ENCODE measurements at places on chromosomes 5 and 9. TPM values are rescaled to one million over a fixed set of nuclear protein-coding genes. Genes with fewer than 3 reads are reported as not detected.

GRCh38 chr5:71740015-71740753 lies 21.1 kb downstream of the CARTPT start:
- no peak for DNase-seq

DNA sequence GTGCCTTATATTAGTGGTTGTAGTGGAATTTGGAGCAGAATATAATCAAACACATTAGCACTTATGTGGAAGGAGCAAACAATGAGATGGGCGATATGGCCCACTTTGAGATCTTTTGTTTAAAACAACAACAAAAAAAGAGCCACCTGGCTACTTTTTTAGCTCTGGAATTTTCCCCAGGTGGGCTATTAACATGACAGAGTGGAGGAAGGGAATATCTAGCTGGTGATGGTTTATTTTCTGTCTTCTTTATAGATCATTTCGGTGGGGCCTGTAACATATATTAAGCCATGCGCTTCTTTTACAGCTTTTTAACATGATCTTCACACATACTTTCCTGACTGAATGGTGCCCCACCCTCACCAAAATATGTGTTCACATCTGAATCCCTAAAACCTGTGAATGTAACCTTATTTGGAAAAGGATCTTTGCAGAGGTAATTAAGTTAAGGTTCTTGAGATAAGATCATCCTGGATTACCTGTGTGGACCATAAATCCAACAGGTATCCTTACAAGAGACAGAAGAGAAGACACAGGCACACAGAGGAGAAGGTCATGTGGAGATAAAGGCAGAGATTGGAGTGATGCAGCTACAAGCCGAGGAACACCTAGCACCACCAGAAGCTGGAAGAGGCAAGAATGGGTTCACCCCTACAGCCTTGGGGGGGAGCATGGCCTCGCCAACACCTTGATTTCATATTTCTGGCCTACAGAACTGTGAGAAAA lies 16.6 kb upstream of the ENTREP1 start:
- DNase-seq, result no peak

DNA sequence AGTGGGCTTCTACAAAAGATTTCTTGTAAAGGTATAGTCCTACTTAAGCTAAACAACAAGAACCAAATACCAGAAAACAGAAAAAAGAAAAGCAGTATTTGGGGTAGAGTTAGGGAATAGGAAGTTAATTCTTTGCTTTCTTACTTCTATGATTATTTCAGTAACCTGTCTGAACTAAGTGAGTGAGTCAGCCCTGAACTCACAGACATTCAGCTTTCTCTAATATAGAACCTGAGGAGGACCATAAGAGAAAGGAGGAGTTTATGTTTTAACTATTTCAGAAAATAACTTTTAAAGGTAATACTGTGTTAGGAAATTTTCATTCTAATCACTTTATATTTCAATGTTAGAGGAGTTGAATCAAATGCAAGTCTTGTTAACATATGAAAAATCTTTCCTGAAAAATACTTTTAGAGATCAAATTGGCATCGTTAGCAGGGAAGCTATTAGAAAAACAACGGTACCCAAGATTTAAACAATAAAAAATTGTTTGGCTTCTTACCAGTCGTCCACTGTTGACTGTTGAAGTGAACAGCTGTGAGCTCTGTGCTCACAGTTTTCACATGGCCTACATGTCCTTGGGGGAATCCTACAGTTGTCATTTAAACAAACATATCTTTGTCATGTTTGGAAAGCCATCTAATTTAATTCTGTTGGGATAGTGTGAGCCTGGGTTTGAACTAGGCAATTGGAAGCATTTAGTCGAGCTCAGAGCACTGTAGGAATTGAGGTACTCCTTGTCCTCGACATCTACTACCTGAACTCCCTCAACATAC lies 19.9 kb upstream of the ZFAND5 start:
- no peak for DNase-seq

- no peak for DNase-seq
Observed at GRCh38 chr9:703392-703791, 138.1 kb upstream of the DMRT1 start.

DNA sequence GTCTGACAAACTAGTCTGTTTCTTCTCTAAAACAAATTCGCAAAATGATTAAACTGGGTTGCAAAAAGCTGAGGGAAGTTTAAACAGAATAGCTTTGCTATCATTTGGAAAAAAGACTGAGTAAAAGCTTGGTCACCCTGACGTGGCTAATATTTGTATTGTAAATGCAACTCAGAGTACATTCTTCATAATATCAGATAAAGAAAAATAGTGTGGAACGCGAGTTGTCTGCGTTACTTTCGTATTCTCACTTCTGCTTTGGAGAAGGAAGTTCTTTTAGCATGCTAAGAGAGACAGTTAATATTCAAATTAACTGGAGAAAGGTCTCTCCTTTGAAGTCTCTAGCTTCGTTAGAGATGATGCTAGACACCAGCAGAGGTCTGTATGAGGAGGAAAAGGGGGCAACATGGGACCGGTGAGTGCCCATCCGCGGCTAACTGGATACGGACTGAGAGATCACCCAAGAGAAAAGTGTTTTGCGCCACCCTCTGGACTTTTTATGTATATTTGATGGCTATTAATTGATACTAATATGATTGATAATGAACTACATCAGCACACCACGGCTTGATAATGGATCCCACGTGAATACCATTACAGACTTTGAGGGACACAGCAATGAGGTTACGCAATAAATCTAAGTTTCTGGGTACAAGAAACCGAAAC lies 2.9 kb upstream of the CNTRL start:
- no peak for DNase-seq

DNA sequence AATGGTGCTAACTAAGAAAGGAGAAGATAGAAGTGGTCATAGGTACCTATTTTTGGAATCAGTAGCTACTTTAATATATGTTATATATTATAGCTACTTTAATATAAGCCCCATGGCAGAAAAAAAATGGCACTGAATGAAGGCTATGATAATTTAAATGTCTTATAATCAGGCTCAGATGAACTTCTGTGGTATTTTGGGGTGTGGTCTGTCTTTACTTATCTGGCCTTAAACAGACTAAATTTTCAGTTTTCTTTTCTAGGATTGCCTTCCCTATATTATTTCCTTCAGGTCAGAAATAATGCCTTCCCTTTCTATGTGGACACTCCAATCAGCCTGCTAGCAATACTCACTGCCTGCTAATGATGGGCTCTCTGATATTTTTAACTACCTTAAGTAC lies 292.3 kb downstream of the SLF1 start:
- no peak for DNase-seq

- DNase-seq, result no peak
Observed at GRCh38 chr5:132658381-132659302, 669 bp downstream of the IL13 start.

- no peak for DNase-seq
Observed at GRCh38 chr9:101354765-101355708, 29.8 kb downstream of the BAAT start.

DNA sequence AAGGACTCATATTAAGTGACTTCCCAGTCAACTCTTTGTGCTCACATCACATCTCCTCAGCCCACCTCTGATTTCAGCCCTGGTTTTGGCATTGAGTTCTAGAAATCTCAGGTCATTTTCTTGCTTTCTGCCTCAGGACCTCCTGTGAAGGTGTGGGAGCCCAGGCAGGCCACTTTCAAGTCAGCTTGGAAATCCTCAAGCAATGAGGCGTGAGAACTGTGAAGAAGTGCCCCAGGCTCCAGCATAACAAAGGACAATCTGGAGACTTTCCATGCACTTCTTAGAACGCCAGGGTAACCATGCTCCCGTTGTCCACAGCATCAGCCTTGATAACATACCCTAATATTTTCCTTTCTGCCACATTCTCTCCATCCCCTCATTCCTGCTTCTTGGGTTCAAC lies 131.2 kb upstream of the MAP3K1 start:
- no peak for DNase-seq

GRCh38 chr5:79536193-79536906 lies 22.4 kb upstream of the HOMER1 start:
- no peak for DNase-seq

DNA sequence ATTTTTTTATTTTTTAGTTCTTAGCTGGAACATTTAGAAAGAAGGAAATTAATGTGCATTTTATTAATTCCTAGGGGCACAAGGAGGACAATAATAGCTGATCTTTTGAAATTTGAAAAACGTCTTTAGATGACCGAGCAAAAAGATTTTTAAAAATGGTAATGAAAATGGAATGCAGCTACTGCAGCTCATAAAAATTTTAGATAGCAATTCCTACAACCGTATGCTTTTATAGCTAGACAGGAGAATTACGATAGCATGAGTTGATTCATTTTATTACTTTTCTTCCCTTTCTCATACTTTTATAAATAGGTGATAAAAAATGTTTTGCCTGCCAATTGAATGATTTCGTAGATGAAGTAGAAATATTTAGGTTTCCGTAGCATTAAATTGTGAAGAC lies 13.7 kb upstream of the RUFY1 start:
- no peak for DNase-seq

DNA sequence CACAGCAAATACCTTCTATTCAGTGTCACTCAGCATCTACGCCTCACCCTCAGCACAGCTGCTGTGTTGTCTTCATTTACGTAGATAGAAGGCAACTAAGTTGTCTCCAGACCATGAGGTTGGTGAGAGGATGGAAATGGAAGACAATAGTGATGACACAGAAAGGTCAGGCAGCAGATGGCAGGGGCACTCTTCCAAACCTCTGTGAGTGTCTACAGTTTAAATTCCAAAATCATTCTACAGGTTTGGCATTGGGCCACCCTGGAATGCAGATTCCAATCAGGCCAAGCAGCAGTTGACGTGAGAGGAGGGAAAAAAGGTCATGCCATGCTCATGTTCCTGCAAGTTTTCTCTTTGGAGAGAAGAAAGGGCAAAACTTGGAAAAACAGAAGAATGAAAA lies 68.7 kb upstream of the ADAMTSL1 start:
- no peak for DNase-seq

DNA sequence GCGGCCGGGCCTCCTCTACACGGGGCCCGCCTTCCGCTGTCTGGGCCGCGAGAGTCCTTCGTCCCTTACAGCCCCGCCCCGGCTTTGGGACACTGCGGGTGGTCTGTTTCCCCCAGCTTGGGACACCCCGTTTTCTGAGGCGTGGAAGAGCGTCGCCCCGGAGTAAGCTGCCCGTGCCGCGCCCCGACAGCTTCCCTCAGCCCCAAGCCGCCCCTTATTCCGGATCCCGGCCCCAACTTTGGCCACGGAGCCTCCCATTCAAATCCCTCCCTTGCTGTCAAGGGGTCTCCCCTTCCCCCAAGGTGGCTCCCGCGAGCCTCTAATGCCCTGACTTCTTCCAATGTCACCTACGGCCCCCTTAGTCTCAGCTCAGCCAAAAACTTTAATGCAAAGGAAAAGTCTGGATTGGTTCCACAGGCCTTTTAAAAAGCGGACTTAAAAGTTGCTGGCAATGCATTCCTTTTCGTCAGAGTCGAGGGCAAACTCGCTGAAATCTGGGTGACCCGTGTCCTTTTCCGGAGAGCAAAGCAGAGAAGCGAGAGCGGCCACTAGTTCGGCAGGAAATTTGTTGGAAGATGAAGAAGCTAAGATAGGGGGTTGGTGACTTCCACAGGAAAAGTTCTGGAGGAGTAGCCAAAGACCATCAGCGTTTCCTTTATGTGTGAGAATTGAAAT lies 19.8 kb downstream of the EXOSC2 start:
- DNase-seq, result peak; percentile 22

GRCh38 chr5:4405614-4406219 lies 734.4 kb upstream of the ADAMTS16 start:
- no peak for DNase-seq

GRCh38 chr9:34989946-34990635 lies 546 bp downstream of the DNAJB5 start:
- peak; percentile 48 for DNase-seq

DNA sequence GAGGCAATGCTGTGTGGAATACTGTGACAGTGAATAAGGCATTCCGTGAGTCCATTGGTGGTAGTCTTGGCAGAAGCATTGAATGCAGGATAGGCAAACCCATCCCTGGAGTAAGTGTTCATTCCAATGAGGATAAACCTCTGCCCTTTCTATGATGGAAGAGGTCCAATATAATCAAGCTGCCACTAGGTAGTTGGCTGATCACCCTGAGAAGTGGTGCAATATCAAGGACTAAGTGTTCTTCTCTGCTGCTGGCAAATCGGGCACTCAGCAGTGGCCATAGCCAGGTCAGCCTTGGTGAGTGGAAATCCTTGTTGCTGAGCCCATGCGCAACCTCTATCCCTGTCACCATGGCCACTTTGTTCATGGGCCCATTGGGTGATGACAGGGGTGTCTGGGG lies 70.1 kb downstream of the FBXO4 start:
- DNase-seq, result no peak

Gene FGF1
- 1.9 TPM for total RNA-seq

Gene IL4
- not detected for total RNA-seq

Gene PKD2L2
- 4.8 TPM for total RNA-seq

Gene IL31RA
- total RNA-seq, result not detected

Gene SHISAL2B
- not detected for total RNA-seq

Gene TERT
- not detected for total RNA-seq

Gene CFAP157
- not detected for total RNA-seq

Gene ACOT12
- not detected for total RNA-seq

Gene EGFLAM
- total RNA-seq, result 19.2 TPM

Gene DNAJC21
- 71.1 TPM for total RNA-seq

Gene SPINK13
- total RNA-seq, result not detected
